ENCODE measurements at places on chromosomes 12 and 14. TPM values are rescaled to one million over a fixed set of nuclear protein-coding genes. Genes with fewer than 3 reads are reported as not detected.

The IL22 gene
- total RNA-seq, result not detected

The E2F7 gene
- 32.6 TPM for total RNA-seq

The ALKBH2 gene
- 24.2 TPM for total RNA-seq

The YBX3 gene
- total RNA-seq, result 81.4 TPM

The TDRD9 gene
- total RNA-seq, result 2.2 TPM

The TC2N gene
- 0.77 TPM for total RNA-seq

The KCNH3 gene
- total RNA-seq, result not detected

The SMIM41 gene
- total RNA-seq, result 0.37 TPM

The SMCO2 gene
- 0.12 TPM for total RNA-seq
